ENCODE measurements at places on chromosomes 2 and 18. TPM values are rescaled to one million over a fixed set of nuclear protein-coding genes. Genes with fewer than 3 reads are reported as not detected.

Gene CENPO
- total RNA-seq, result 2.0 TPM

Gene ZBTB7C
- total RNA-seq, result 1.2 TPM

Gene HOXD4
- total RNA-seq, result not detected

Gene CHN1
- 1.6 TPM for total RNA-seq

Gene WDSUB1
- total RNA-seq, result 2.4 TPM

Gene CKAP2L
- total RNA-seq, result 0.08 TPM

Gene ZNF514
- total RNA-seq, result 6.6 TPM

Gene REEP1
- total RNA-seq, result 0.50 TPM

Gene SNTG2
- not detected for total RNA-seq

DNA sequence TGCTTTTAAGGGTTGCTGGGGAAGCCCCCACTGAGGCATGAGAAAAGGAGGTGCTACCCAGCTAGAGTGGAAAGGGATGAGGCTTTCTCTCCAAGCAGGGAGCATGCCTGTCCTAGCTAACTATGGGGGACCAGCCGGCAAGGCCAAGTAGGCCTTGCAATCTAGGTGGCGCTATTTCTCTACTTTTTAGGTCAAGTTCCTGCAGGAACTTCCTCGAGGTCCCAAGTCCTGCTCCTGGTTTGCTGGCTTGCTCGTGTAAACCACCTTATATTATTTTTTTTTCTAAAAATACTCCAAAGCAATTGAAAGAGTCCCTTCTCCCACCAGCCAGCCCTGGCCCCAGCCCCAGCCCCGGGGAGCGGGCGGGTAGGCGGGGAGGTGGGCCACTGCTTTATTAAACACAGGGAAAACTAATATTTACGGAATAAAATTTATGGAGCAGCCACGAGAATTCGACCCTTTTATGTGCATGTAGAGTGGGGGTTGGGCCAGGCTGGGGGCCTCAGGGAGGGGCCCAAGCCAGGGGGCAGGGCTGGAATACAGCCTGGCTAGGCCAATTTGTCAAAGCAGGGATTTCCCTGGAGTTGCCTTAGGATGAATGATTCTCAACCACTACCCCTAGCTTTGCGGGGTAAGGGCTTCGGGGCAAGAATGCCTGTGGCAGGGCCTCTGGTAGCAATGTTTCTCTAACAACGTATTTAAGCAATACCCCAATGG is 12.8 kb upstream of the IHH start:
- no peak for DNase-seq

DNA sequence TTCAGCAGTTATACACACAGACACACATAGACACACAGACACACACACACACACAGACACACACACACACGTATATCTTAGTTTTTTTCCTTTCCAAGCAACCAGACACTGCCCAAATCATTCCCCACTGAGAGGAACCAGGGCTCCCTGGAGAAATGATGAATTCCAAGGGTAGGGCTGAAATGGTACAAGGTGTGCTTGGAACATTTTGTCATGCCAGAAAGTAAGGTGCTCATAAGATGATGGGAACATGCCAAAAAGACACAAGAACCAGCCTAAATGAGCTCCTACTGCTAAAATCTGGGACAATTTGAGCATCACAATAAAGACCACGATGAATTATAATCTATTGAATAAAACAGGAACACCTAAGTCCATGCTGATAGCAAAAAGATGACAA is 103.3 kb downstream of the MEP1B start:
- DNase-seq, result no peak

DNA sequence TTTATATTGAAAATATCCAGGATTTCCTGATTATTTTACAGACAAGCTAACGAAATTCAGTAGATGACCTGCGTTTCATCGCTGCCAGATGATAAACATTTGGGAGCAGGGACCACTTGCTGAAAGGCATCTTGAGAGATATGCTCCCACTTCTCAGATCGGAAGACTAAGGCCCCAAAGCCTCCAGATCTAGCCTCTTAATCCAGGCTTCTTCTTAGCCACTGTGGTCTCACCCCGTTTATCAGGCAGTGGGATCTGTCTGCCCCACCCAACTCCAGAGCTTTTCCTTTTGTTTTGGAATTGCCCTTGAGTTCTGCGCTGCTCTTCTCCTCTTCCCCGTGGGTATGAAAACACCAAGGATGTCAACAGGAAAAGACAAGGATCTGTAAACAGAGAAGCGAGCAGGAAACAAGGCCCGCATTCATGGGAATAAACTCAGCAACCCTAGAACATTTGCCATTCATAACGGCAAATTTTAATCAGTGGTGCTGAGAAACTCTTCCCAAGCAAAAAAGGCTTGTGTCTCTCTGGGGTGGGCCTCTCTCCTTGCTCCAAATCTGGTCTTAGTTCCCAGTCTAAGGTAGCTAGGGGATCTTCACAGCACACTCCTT is 21.4 kb downstream of the MYL12B start:
- DNase-seq, result no peak

DNA sequence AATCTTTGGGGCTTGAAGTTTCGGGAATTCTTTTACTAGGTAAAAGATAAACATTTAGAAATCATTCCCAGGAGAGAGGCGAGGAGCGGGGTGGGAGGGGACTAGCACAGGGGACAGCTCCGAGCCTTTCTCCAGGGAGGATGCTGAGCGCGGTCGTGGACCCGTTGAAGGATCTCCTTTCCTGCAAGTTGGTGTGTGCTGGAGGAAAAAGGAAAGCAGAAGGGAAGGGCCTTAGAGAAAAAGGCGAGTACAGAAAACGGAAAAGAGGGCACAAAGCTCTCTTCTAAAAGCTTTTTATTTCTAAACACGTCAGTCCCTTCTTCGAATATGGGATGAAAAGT is 640 bp downstream of the SLC39A6 start:
- DNase-seq, result no peak

DNA sequence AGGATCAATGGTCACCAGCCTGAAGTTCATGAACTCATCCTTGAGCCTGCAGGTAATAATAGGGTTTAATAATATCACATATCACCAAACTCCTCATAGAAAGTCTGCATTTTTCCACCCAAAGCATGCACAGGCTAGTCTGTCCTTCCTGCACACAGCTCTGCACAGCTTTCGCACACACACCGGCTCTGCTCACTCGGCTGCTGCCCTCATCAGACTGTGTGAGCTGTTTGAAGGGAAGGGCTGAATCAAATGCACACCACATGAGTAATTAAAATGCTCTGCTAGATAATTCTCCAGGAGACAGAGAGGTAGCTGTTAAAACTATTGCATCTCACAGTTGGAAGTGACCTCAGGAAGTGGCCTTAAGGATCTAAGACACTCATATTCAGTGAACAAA is 108.4 kb upstream of the YPEL5 start:
- no peak for DNase-seq

DNA sequence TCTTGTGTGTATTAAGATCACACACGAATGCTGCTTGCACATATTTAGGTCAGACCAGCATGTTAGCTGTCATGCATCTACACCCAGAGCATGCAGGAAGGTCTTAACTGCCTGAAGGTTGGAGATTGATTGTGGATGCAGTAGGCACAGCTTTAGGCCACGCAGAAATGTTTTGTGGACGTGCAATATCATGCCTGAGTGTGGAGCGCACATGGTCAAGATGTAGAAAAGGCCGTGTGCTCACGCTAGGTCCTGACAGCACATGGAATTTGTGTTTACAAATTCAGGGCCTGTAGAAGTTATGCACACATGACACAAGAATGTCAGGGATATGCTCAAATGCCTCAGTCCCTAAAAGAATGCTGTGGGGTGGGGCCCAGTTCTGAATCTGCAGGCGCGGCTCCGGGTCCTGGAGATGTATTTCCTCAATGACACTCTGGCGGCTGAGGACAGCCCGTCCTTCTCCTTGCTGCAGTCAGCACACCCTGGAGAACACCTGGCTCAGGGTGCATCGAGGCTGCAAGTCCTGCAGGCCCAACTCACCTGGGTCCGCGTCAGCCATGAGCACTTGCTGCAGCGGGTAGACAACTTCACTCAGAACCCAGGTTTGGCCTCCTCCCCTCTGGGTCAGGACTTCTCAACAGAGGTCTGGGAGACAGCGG is 27.9 kb downstream of the MARCO start:
- no peak for DNase-seq

Data from left lobe of liver (tissue), 2 donors.